Keratinocyte (primary cell): ENCODE measurements at places on chromosomes 6 and 20. TPM values are rescaled to one million over a fixed set of nuclear protein-coding genes. Genes with fewer than 3 reads are reported as not detected.

GNMT gene
- polyA plus RNA-seq, result 0.08 to 0.10 TPM in 2 of 3 replicates, not detected in the other

AIF1 gene
- not detected in 3 replicates for polyA plus RNA-seq

GPX5 gene
- not detected in 3 replicates for polyA plus RNA-seq

SLC26A8 gene
- polyA plus RNA-seq, result 0.02 to 0.18 TPM (median 0.04 TPM) in 3 replicates

NRSN1 gene
- polyA plus RNA-seq, result not detected in 3 replicates

CAGE1 gene
- polyA plus RNA-seq, result 0.03 to 0.04 TPM (median 0.03 TPM) in 3 replicates

PSMF1 gene
- 32.0 to 269 TPM (median 58.5 TPM) in 3 replicates for polyA plus RNA-seq

ECT2L gene
- 0.01 to 0.06 TPM in 2 of 3 replicates, not detected in the other for polyA plus RNA-seq

GSTA3 gene
- not detected in 3 replicates for polyA plus RNA-seq

DNAH8 gene
- polyA plus RNA-seq, result under 0.01 to 0.01 TPM (median 0.01 TPM) in 3 replicates

HSPA12B gene
- not detected in 3 replicates for polyA plus RNA-seq

HRH3 gene
- not detected in 3 replicates for polyA plus RNA-seq

ROS1 gene
- polyA plus RNA-seq, result 0.16 to 0.46 TPM (median 0.16 TPM) in 3 replicates

MEI4 gene
- polyA plus RNA-seq, result 0.01 TPM in 2 of 3 replicates, not detected in the other

PGBD1 gene
- polyA plus RNA-seq, result 2.1 to 3.6 TPM (median 3.1 TPM) in 3 replicates

DNA sequence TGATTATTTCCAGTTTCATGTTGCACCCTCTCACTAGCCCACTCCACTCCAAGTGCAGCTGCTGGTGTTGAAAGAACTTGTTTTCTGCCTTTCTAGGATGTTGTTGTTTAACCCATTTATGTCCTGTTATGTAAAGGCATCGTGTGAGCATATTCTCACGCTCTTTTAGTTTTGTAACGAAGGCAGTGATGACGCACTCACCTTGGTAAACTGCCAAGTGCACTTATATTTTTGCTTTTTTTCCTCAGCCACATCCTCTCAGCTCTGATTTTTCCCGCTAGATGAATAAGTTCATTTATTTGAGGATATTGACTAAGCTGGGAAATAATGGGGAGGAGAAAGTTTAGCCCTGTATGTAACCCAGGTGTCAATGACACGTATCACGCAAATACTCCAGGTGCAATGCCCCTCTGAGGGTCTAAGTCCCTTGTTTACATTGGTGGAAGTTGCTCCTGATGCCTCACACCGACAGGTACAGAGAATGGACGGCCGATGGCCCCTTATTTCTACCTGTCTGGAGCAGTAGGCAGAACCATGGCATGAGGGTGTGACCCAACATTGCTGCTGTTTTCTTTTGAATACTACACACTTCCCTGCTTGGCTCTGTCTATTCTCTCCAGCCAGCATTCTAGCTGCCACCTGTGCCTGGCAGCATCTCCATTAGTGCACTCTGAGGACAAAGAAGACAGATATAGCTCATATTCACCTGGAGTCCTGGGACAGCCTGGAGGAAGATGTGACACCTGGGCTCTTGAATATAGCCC is 132.7 kb upstream of the SLC24A3 start:
- no peak for DNase-seq

GRCh38 chr20:768426-768978 is at the start of gene SLC52A3:
Gene SLC52A3, minus strand, starts transcription at chr20:768500. Its CDS starts 2,726 bp downstream, at chr20:765774.
- DNase-seq, result no peak

DNA sequence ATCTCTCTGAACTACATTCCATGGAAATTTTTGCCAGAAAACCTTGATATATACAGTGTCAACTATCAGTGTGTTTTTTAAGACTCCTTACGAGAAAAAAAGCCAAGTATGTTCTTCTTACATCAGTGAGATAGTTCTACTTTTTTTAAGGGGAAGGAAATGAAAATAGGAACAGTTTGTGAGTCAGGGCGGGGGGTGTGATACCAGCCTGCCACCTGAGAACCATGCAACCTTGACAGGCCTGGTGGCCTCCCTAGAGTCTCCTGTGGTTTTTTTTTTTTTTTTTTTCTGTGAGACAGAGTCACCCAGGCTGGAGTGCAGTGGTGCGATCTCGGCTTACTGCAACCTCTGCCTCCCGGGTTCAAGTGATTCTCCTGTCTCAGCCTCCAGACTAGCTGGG is 96.3 kb upstream of the GCM1 start:
- no peak for DNase-seq

DNA sequence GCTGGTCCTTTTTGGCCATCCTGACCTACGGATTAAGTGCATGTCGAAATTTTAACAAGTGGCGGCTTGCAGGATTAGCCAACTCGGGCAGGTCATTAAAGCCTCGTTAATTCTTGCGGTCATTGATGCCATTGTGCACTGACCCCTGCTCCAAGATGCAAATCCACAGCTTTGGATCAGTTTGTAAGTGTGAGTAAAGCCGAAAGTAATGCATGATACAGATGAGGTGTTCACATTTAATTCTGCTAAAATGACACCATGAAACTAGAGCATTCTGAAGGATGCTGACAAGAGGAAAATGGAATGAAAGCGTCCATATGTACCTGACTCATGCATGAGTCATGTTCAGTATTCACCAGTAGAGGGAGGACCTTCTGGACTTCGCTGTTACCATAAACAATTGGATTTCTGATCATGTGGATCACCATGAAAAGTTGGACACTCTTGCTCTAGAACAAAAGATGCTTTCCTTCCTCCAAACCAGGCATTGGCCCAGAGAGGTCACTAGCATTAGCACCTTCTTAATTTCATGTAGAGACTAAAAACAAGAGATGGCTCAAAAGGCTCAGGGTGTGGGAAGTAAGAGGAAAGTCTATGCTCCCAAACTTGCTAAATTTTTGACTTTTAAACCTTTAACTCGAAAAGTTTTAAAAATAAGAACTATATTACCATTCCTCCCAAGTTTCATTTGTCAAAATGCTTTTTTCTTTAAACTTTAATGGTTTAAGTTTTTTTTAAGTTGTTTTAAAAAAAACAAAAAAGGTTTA is 48.0 kb downstream of the MUC22 start:
- DNase-seq, result peak; percentile 75

GRCh38 chr20:5608442-5609161 is 141.6 kb upstream of the SHLD1 start:
- DNase-seq, result no peak

DNA sequence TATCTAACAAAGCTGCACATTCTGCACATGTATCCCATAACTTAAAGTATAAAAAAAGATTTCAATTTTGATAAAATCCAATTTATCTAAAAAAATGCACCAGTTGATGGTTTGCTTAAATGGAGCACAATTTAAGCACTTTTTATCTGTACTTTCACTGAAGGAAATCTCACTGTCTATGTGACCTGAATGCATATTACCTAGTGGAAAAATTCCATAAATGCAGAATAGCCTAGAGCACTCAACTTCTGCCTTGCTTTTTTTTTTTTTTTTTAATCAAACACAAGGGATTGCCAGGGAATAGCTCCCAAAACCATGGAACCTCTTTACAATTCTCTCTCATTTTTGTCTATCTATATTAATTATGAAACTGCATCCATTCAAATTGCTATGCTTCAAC is 80.4 kb downstream of the RFPL4B start:
- DNase-seq, result no peak

GRCh38 chr6:33633084-33633461 is 12.0 kb downstream of the ITPR3 start:
- DNase-seq, result no peak

DNA sequence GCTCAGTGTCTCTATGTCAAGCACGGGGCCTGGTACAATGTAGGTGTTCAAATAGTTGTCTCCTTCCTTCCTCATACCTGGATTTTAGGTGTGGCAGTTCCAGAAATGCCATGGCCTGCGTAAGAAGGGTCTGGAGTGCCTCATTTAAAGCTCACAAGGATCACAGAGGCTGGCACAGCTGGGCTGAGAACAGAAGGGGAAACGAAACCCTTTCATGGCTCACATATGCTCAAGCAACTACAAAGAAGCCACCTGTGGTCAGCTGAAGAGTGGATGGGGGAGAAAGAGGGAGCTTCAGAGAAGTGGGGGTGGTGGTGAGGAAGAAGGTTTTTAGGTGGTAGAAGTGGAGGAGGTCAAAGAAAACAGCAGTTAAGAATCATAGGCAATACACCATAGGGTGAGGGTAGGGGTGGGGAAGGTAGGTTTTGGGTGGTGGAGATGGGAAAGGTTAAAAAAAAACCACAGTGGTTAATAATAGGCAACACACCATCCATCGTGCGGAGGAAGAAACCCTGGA is 17.0 kb upstream of the TOP1 start:
- DNase-seq, result no peak

DNA sequence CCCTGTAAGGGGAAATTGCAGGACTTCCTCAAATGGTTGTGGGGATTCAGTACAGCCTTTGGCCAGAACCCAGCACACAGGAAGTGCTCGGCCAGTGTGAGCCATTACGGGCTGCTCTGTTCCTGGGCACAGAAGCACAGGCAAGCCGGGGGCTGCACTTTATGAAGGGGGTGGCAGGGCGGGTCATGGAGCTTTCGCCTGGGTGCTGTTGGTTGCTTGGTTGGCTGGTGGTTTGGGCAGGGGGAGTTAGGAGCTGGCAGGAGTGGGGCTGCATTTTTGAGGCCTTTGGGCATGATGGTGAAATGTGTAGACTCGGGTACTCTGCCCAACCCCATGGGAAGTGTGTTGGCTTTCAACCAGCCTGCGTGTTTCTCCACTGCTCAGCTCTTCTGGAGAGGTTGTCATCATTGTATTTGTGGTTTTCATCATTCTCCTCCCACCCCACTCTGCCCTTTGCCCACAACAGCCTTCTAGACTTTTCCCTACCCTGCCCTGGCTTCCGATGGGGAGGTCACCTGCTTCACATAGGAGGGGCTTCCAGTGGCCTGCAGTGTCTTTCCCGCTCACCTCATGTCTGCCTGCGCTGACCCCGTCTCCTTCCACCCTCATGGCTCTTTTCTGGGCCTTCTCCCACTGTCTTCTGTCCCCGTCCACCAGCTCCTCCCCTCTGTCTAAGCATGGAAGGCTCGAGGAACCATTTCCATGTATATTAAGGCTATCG is 16.1 kb upstream of the RBM38 start:
- no peak for DNase-seq

- DNase-seq, result no peak
Measured at GRCh38 chr6:109738255-109738654, 47.2 kb downstream of the FIG4 start.

- DNase-seq, result no peak
Measured at GRCh38 chr6:11313207-11313606, 80.7 kb upstream of the NEDD9 start.

GRCh38 chr20:40967700-40968099 is 60.9 kb upstream of the TOP1 start:
- DNase-seq, result no peak

GRCh38 chr6:38248500-38249234 is 391.1 kb downstream of the BTBD9 start:
- DNase-seq, result no peak

GRCh38 chr6:27599859-27600532 is 127.1 kb upstream of the ZNF184 start:
- no peak for DNase-seq

GRCh38 chr20:55456316-55456940 is 548.9 kb downstream of the CBLN4 start:
- DNase-seq, result no peak

DNA sequence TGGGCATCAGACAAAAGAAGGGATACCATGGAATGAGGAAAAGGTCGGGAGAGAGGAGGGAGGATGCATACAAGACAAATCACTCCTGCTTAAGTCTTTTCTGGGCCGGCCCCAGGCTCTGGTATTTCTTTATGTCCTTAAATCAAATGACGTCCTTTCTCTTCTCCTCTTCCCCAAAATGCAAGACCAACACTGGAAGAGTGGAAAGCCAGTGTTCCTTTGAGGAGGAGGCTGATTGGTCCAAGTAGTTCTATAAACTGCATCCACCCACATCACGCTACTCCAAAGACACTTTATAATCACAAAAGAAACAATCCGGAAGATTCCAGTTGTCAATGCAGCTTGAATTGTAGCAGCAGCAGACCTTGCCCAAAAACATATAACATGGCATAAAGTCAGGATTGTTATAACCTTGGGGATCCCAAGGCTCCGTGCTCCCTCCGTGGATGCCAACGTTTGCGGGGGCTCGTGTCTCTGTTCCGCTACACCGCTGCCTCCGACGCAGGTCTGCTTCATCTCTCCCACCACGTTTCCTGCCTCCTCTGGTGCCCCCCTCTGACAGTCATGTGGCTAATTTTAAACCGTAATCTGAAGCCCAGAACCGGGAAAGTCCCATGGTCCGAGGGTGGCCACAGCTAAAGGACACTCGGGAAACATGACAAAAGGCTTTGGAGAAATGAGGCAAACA is 47.1 kb downstream of the MCUR1 start:
- DNase-seq, result no peak

- no peak for DNase-seq
Measured at GRCh38 chr6:6218759-6219085, 101.7 kb downstream of the F13A1 start.

- DNase-seq, result no peak
Measured at GRCh38 chr20:34334654-34335407, 28.2 kb upstream of the ITCH start.

GRCh38 chr6:119915971-119916370 is 566.4 kb upstream of the MAN1A1 start:
- DNase-seq, result peak; percentile 1

DNA sequence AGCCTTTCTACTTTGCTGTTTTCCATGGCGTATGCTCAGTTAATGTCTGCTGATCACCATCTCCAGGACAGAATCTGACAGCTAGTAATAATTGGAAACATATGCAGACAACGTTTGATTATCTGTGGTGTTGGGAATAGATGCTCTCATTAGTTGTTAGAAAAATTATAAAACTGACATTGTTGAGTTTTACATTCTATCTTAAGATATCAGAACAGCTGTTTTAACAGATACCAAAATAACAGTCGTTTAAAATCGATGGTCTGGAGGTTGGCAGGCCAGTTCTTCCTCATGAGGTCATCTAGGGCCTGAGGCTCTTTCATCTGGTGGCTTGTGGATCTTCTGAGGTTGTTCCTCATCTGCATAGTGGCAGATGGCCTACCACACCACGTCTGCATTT is 137.6 kb downstream of the AIG1 start:
- no peak for DNase-seq

- no peak for DNase-seq
Measured at GRCh38 chr20:35600993-35601973, 14.3 kb upstream of the SPAG4 start.

- DNase-seq, result no peak
Measured at GRCh38 chr6:90124874-90125510, 171.7 kb downstream of the BACH2 start.

DNA sequence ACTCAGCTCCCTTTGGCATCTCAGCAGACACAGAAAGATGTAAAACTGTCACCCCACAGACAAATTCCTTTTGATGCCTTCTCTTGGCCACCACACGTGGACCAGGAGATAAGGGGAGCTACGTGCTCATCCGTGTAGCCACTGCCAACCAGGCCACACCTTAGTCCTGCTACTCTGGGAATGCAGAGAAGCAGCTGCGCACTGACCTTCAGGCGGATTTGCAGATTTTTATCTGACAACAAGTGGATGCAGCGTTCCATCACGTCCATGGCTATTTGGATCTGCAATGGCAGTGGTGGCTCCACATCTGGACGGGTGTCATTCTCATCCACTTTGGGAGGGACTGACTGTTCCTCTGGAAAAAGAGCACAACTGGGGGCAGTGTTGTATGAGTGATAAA is 30.8 kb downstream of the TTI1 start:
- DNase-seq, result no peak

- DNase-seq, result no peak
Measured at GRCh38 chr6:41696788-41697187, 38.6 kb downstream of the TFEB start.
